ENCODE measurements at places on chromosomes 3 and 15. TPM values are rescaled to one million over a fixed set of nuclear protein-coding genes. Genes with fewer than 3 reads are reported as not detected.

DNA sequence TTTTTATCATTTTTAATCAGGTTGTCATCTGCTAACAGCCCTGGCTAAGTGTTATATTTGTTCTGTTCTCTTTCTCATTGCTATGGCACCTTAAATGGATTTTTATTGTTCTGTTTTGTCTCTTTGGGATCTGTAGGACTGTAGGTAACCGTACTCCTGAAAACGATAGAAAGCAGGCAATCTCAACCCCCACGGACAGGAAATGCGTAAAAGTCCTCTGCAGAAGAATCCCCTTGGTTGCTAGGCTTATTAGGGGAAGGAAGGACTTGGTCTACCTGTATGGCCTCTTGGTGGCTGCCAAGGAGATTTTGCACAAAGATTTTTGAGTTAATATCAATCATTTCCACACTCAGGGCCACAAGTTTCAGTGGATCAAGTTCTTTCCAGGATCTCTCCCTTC lies 571.9 kb upstream of the ZNF385D start:
- H3K27ac ChIP-seq: no peak overlapping the region
- H3K4me1 ChIP-seq: no peaks in the 10 kb centered on the region
- no peaks in the 10 kb centered on the region for H3K36me3 ChIP-seq
- no peak for DNase-seq
- no peak overlapping the region for H3K4me3 ChIP-seq

ALDH1L1 gene
- total RNA-seq: 25.8 TPM

DNA sequence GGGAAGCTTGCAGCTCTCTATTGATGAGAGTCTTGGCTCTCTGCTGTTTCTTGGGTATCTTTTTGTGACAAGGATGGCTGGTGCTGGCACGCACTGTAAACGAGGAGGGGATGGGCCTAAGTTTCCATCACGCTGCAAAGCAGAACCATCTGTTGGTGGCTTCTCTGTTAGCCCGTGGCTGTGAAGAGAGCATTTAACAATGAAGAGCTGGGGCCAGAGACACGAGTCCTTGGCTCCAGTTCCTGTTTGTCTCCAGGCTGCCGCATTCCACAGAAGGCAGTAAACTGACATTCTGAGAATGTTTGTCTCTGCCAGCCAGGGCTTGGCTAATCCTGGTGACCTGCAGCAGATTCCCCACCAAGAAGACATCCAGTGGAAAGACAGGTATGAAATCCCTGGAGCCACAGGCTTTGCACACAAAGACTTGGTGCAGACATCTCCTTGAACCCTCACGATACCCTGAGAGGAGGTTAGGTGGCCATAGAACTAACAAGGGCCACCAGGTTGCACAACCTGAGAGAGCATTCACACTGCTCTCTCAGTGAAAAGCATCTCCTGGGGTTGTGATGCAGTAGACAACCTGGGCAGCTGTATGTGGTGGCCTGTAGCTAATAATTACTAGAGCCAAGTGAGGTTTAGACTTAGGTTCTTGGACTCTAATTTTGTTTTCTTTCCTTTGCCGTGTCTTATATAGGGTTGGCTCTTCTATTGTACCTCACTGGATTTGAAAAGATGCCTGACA lies 130.9 kb downstream of the ASB7 start:
- no peaks in the 10 kb centered on the region for H3K27me3 ChIP-seq
- no peak overlapping the region for H3K27ac ChIP-seq
- H3K4me1 ChIP-seq: no peaks in the 10 kb centered on the region
- H3K36me3 ChIP-seq: no peaks in the 10 kb centered on the region
- H3K4me3 ChIP-seq: no peak overlapping the region
- DNase-seq: no peak

GPR87 gene
- total RNA-seq: not detected

GRCh38 chr3:31067004-31067403 lies 172.5 kb upstream of the GADL1 start:
- no peak overlapping the region for H3K4me3 ChIP-seq
- no peak for DNase-seq
- no peaks in the 10 kb centered on the region for H3K27me3 ChIP-seq
- no peak overlapping the region for H3K27ac ChIP-seq

LRRC49 gene
- total RNA-seq: 21.5 TPM

GRCh38 chr3:53773611-53774368 lies 72.4 kb downstream of the CHDH start:
- H3K27me3 ChIP-seq: no peaks in the 10 kb centered on the region
- no peaks in the 10 kb centered on the region for H3K36me3 ChIP-seq
- H3K4me1 ChIP-seq: peaks cover 9% of the 10 kb centered on the region
- DNase-seq: peak; percentile 44
- H3K4me3 ChIP-seq: no peak overlapping the region

CCR2 gene
- 0.60 TPM for total RNA-seq

DNA sequence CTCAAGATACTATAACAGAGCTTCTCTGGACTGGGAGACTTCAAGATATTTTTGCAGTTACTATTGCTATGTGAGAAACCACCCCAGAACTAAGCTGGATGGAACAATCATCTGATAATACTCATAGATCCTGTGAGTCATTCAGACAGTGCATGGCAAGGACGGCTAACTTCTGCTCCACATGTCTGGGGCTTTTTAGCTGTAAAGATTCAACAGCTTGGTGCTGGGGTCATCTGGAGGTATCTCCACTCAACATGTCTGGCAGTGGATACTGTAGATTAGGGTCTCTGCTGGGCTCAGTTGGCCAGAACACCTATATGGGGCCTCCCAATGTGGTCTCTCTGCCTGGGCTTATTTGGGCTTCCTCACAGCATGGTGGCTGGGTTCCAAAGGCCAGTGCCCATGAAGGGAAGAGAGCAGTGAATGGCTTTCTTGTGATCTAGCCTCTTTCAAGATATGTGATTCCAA lies 117.3 kb upstream of the SLC7A14 start:
- no peaks in the 10 kb centered on the region for H3K36me3 ChIP-seq
- no peak overlapping the region for H3K27ac ChIP-seq
- no peak overlapping the region for H3K4me3 ChIP-seq

GRCh38 chr3:76122007-76122406 lies 336.7 kb upstream of the ZNF717 start:
- no peaks in the 10 kb centered on the region for H3K27me3 ChIP-seq
- H3K36me3 ChIP-seq: no peaks in the 10 kb centered on the region
- H3K4me3 ChIP-seq: no peak overlapping the region
- H3K4me1 ChIP-seq: no peaks in the 10 kb centered on the region
- DNase-seq: no peak
- no peak overlapping the region for H3K27ac ChIP-seq

DNA sequence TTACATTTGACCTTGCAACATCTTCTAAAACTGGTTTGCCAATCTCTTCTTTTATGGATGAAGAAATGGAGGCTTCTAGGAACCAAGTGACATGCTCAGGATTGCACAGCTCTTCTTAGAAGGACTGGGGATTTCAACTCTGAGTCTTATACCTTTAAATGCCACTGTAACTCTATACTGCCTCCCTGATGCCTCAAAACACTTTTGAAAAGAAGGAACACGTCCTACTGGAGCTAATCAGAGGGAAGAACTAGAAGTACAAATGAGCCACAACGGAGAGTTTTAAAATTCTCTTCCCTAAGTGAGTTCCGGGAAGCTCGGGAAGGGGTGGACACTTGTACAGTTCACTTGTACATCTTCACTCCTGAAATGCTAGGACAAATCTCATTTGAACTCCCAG lies 949 bp upstream of the MITF start:
- peaks cover 14% of the 10 kb centered on the region for H3K4me1 ChIP-seq
- no peaks in the 10 kb centered on the region for H3K36me3 ChIP-seq
- H3K27me3 ChIP-seq: no peaks in the 10 kb centered on the region

DNA sequence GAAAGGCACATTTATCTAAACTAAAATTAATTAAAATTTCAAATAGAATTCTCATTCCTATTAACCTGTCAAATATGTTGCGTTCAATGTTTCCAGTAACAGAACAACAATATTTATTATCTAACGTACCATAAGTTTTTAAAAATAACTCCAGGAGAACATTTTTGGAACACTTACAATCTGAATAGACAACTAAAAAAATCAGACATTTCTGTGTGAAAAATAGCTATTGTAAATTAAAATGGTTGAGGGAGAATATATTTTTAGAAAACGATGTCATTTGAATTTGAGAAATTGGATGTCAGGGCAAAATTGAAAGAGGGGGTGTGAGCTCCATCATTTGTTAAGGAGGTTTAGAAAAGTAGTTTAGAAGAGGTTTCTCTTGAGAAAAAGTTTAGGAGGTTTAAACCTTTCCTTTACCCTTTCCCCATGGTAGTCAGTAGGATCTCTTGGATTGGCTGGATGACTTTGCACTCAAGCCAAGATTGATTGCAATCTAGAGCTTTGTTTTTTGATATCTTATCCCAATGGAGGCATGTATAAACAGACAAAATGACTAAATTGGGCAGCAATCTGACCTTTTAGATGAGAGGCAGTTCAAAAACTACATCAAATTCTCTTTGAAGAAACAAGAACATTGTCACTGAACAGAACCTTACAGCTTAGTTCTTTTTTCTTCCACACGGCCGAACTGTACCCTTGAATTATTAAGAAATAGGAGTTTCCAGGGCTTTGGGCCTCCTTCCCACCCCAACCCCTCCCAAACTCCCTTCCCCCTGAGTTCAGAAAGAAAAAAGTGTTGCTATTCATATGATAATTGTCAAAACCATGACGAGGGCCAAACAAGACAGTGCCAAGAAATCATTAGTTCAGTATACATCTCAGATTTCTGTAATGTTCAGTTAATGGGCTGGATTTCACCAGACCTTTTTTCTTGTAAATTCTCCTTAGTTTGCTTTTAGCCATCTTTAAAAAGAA lies 79.7 kb upstream of the CDIN1 start:
- no peak overlapping the region for H3K27ac ChIP-seq
- H3K36me3 ChIP-seq: no peaks in the 10 kb centered on the region
- no peaks in the 10 kb centered on the region for H3K4me1 ChIP-seq
- no peak for DNase-seq
- H3K4me3 ChIP-seq: no peak overlapping the region

AZI2 gene
- total RNA-seq: 52.5 TPM

DNA sequence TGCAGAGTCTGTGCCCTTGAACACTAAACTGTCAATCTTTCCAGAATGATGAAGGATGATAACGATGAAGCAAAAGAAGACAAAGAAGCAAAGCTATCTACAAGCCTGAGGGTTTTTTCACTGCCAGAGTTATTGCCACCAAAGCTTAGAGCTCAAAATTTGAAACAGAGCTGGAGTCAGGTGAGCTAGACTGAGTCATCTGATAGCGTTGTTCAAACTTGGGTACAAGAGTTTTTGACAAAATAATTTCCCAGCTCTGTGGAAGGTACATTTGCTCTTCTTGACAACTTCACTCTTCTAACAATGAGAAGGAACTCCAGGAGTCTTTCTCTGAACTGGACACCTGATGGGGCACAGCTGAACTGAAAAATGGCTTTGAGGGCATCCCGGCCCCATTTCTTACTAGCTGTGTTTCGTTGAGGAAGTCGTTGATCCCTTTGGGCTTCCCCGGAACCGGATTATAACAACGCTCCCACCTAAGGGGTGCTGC lies 715 bp downstream of the MCCC1 start:
- H3K36me3 ChIP-seq: no peaks in the 10 kb centered on the region
- H3K27me3 ChIP-seq: no peaks in the 10 kb centered on the region
- H3K4me3 ChIP-seq: peak overlapping the region; percentile 92

GRCh38 chr3:129122412-129123011 lies 908 bp upstream of the RAB43 start:
- H3K27ac ChIP-seq: peak overlapping the region; percentile 90
- no peaks in the 10 kb centered on the region for H3K27me3 ChIP-seq
- peak overlapping the region; percentile 83 for H3K4me3 ChIP-seq

FAM107A gene
- 25.8 TPM for total RNA-seq

DNA sequence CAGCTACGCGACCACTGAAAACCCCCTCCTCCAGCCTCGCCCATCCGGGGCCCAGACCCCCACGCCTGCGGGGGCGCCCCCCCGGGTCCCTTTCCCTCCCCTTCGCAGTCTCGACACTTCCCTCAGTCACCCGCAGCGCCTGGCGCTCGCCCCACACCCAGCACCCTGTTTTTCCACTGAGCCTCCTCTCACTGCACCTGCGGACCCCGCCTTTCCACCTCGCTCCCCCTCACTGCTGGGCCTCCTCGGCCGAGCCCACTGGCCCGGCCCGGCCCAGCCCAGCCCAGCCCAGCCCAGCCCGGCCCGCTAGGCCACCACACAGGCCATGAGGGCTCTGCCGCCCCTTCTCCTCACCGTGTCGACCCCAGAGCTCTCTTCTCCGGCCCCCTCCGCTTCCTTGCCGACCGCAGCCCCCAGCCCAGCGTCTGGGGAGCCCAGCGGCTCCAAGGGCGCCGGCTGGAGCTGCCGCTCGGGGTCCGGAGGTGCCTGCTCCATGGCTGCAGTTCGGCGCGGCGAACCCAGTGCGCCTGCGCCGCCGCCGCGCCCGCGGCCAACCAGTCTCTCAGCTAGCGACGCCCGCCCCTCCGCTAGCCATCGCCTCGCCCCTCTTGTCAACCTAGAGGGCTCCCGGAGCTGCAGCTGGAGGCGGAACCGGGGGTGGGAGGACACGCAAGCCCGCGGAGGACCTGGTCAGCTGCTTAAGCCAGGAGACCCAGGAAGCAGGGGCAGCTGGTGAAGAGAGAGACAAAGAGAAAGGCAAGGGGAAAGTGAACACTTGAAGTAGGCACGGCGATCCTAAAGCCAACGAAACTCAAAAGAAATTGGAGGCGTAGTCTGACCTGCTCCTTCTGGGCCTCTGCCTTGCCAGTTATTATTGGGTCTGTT lies at the start of gene SNX4:
Gene SNX4, minus strand, starts transcription at position 525 of the 885 bp plus-strand sequence. Its CDS starts 30 bp downstream, at position 495.
- no peaks in the 10 kb centered on the region for H3K36me3 ChIP-seq
- H3K4me1 ChIP-seq: no peaks in the 10 kb centered on the region
- no peaks in the 10 kb centered on the region for H3K27me3 ChIP-seq
- peak within 1 kb of the TSS; percentile 92 for H3K4me3 ChIP-seq

PLXNB1 gene
- total RNA-seq: 83.7 TPM

DNA sequence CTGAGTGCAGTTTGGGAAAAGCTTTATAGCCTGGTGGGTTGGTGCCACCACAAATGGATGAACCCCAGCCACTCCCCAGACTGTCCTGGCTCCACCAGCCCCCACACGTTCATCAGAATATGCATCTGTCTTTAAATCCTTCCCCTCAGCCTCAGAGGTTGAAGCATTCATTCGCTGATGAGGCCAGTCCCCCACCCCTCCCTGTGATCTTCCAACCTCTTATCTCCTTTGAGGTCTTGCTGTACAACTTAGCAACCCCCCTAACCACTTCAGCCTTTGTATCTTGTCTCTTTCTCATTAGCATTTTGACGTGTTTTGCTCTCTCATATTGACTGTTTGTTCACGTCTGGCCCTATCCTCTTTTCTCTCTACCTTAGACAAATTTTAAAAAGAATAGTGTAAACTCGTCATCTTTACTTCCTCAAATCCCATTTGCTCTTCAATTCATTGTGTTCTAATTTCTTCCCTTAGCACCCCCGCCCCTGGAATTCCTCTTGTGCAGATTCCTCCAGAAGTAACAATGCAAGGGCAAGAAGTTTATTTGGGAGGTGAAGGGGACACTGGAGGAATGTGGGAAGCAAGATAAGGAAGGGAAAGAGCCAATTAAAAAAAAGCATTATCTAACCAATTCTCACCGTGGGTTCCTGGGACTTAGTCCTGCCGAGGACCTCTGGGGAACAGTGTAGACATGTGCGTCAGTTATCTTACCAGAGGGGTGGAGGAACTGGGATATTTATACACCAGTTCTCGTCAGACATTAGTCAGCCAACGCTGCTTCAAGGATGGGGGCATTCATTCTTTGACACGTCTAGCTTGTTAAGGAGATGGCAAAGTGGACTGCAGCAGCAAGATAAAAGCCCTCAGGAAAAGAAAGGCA lies 38.6 kb downstream of the MOBP start:
- no peaks in the 10 kb centered on the region for H3K36me3 ChIP-seq
- H3K27me3 ChIP-seq: no peaks in the 10 kb centered on the region
- no peak overlapping the region for H3K4me3 ChIP-seq
- no peak for DNase-seq

CHRNA5 gene
- total RNA-seq: 0.69 TPM

- no peaks in the 10 kb centered on the region for H3K36me3 ChIP-seq
- H3K27ac ChIP-seq: no peak overlapping the region
- peak overlapping the region; percentile 90 for H3K4me3 ChIP-seq
- H3K27me3 ChIP-seq: no peaks in the 10 kb centered on the region
- no peak for DNase-seq
Measured at GRCh38 chr3:124885466-124886167, 1.5 kb downstream of the ITGB5 start.
